ENCODE measurements at places on chromosomes 4 and X.

DNA sequence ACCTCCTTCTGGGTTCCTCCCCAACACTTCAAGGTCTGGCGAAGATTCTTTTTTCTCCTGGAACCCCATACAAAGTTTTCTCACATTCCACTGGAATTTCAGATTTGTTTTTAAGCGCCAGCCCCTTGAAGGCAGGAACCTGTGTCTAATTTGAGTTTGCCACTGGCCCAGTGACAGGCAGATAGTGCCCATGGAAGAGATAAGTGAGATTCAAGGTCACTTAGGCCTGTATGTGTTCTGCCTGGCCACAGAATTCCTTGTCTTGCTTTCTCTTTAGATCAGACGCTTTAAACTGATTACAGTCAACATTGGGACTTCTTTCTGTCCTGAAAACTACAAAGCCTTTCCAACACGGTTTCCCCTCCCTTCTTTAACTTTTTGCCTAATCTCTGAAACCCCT lies 11.2 kb downstream of the ATOH1 start:
- no peak for DNase-seq

DNA sequence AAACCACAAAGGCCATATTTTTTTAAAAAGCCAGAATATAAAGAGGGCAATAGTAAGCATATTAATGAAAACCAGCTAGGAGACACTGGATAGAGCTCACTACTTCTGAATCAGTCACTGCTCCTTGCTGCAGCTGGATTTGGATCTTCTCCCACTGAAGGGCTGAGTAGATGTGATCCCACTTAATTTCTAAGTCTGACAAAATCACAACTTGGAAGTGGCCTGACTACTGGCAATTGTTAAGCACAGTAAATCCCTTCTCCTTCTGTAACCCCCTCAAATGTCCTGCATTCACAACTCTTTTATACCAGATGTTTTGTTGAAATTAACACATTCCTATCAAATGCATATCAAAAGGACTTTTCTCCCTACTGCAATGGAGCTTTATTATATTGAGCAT lies 72.9 kb downstream of the AMMECR1 start:
- DNase-seq, result no peak

DNA sequence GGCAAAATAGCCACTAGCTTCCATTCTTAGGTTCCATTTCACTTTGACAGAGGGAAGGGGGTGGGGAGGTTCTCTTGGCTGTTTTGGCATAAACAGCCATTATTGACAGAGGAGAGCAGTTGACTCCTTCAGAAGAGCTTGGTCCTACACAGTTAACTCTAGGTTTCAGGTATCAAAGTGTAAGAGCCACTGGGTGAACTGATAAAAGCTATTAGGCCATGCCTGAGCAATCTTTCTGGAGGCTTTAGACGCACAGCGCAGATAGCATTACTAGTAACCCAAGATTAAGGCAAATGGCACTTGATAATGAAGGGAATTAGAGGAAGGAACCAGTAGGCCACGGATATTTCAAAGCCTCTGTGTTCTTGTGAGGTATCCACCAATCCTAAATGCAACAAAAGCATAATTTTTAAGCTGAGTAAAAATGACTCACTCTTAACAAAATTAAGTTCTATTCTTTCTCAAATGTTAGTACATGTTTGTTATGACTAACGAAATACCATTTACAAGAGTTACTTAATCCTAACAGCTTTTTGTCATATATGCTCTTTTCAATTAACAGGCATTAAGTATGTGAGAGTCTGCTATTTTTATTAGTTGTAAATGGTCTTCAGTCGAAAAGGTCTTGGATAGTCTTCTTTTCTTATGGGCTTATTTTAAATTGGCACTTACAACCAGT lies 53.6 kb downstream of the SLC7A11 start:
- no peak for DNase-seq

GRCh38 chrX:154011376-154012335 lies 8.0 kb downstream of the IRAK1 start:
- no peak for DNase-seq

DNA sequence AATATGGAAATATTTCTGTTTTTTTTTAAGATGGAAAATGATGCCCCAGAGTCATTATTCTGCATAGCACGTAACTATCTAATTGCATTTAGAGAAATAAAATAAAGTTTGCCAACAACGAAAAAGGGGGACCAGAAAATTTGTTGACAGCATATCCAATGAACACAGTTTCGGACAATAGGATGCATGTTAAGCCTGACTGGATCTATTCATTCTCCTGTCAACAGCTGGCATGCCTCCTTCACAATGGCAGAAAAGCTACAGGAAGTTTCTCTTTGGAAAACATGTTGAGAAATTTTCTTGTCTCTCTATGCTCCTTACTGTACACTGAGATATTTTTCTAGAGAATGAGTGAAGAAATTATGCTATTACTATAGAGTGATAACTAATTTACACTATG lies 262.5 kb downstream of the GRID2 start:
- DNase-seq, result no peak

DNA sequence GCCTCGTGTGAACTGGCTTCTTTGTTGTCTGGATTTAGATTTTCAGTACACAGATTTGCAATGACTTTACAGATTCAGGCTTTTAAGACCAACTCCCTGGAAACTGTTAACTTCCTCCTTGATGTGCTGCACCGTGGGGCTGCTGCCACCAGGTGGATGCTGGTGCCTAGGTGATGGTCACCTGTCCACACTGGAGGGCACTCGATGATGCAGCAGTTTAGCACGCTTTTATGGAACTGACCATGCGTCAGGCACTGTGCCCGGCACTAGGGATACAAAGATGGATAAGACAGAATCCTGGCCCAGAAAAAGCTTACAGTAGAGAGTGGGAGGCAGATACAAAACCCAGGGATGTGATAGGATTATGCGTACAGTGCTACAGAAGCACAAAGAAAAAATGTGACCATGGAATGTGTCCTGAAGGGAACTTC lies 180.7 kb downstream of the CEP135 start:
- DNase-seq, result no peak

GRCh38 chrX:68354879-68355628 lies 78.2 kb downstream of the OPHN1 start:
- DNase-seq, result no peak

DNA sequence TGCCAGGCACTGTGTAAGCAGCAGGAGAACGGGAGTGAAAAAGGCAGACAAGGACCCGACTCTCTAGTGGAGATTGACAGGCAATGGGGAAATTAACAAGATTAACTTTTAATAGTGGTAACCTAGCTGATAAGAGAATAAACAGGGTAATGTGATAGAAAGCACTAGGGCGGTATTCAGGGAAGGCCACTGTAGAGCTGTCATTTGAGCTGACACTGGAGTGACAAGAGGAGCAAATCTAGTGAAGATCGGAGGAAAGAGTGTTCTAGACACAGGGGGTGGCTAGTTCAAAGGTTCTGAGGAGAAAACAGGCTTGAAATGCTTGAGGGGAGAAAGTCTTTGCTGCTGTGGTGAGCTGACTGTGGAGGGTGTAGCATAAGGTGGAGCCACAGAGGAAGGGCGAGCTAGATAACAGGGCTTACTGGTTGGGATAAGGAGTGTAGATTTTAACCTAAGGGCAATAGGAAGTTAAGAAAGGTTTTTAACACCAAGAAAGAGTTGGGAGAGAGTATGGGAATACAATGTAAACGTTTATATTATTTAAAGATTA lies 122.8 kb downstream of the SLC10A7 start:
- no peak for DNase-seq

DNA sequence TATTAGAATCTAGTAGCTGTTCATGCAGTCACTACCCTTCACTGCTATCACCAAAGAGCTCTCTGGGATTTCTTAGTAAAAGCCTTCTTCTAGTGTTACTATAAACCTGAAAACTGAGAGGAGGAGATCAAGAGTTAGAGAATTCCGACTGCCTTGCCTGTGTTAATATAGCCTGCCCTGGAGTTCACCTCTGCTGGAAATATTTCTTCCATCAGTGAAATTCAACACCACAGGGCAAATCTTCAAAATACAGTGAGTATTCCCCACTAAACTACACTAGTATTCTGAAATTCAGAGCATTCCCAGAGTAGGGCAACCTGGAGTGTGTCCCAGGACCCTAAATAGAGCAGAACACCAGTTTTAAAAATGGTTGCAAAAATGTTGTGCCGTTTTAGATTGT lies 301.1 kb downstream of the ARHGAP24 start:
- DNase-seq, result no peak

- no peak for DNase-seq
These were observed 105.8 kb downstream of the CRLF2 start for GRCh38 chrX:1106478-1107210.

GRCh38 chr4:108877821-108878220 lies 115.0 kb upstream of the ETNPPL start:
- DNase-seq, result no peak

DNA sequence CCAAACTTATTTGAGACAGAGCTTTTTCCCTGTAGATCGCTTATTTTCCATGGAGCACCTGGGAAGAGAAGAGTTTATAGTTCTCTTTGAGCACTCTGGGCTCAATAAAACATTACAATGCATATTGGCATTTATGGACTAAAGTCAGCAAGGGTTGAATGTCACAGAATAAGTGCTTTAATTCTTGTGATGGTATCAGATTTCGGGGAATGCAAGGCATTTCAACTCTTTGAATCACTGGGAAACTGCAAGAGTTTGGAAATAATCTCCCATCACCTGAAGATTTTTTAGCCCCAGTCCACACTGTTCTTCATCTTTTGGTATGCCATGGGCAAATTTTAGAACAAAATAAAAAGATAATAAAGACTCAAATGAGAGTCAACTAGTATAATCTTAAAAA lies 111.5 kb upstream of the WDFY3 start:
- no peak for DNase-seq

GRCh38 chr4:13876940-13877339 lies 249.4 kb upstream of the BOD1L1 start:
- DNase-seq, result no peak

GRCh38 chr4:128782076-128782715 lies 27.3 kb upstream of the JADE1 start:
- DNase-seq, result peak; percentile 1

- DNase-seq, result no peak
These were observed 2.2 kb downstream of the SORCS2 start for GRCh38 chr4:7194251-7195140.

DNA sequence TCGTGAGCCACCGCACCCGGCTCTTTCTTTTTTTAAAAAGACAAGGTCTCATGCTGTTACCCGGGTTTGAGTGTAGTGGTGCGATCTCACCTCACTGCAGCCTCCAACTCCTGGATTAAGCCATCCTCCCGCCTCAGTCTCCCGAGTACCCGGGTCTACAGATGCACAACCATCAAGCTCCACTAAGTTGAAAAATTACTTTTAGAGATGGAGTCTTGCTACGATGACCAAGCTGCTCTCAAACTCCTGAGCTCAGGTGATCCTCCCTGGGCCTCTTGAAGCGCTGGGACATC lies 2.0 kb downstream of the SLC25A6 start:
- no peak for DNase-seq

GRCh38 chrX:1661048-1661921 lies 46.4 kb downstream of the ASMT start:
- DNase-seq, result no peak

DNA sequence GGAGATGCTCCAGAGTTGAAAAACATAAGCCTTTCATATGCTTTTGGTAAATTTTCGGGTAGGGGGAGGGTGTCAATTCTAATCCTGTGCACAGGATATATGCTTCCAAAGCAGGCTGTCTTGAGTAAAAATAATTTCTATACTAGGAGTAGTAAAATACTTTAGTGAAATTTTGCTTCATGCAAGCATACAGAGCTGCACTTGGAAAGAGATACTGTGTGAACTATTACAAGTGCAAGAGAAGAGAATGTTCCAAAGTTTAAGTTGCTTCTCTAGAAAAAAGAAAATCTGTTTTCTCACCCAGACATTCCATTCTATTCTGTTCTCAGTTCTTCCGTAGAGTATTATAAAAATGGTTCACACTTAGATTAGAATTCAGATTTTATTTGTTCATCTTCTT lies 324.6 kb upstream of the AADAT start:
- no peak for DNase-seq

DNA sequence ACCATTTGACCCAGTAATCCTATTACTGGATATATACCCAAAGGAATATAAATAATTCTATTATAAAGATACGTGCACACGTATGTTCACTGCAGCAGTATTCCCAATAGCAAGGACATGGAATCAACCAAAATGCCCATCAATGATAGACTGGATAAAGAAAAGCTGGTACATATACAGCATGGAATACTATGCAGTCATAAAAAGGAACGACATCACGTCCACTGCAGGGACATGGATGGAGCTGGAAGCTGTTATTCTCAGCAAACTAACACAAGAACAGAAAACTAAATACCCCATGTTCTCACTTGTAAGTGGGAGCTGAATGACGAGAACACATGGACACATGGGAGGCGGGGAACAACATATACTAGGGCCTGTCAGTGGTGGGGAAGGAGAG lies 69.7 kb downstream of the PHF8 start:
- DNase-seq, result no peak

- no peak for DNase-seq
These were observed 82.9 kb downstream of the STOX2 start for GRCh38 chr4:183987987-183988392.

GRCh38 chr4:96175871-96176270 lies 336.0 kb downstream of the PDHA2 start:
- no peak for DNase-seq

DNA sequence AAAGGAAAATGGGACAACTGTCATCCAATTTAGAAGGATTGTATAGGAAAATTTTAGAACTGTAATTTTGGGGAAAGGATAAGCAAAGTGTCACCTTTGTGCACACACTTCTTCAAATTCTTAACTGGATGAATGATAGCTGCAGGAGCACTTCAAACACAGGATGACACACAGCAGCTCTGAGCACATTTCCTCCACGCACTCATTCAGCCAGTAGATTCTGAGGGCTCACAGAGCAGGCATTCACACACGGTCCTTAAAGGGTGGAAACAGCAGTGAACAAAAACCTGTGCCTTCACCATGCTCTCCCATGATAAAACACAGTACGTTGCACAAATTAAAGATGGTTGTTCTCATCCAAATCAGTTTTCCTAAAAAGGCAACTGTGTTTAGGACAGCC lies 38.5 kb upstream of the KLF3 start:
- DNase-seq, result no peak

GRCh38 chr4:161813889-161814288 lies 349.9 kb downstream of the FSTL5 start:
- DNase-seq, result no peak

GRCh38 chrX:87616371-87616770 lies 98.8 kb downstream of the KLHL4 start:
- DNase-seq, result no peak

GRCh38 chr4:161714022-161714751 lies 449.6 kb downstream of the FSTL5 start:
- no peak for DNase-seq

GRCh38 chr4:139736274-139736660 lies 70.6 kb downstream of the MGST2 start:
- no peak for DNase-seq

DNA sequence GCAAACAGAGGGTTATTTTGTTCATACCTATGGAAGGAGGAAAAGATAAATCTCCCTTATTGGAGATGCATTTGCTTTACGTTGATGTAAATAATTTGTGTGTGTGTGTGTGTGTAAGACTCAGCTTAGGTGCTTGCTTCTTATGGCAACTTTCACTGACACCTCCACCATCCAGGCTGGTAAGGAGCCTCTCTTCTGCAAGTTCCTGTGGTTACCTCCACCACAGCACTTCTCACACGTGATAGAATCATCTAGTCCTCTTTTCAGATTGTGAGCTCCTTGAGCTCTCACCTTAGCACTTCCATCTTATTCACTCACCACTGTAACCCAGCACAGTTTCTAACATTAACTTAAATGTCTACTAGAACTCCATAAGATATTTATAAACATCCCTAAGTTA lies 553.7 kb downstream of the FGF13 start:
- DNase-seq, result no peak
